Lung (tissue), 17 donors: ENCODE measurements at places on chromosomes 12 and 14. TPM values are rescaled to one million over a fixed set of nuclear protein-coding genes. Genes with fewer than 3 reads are reported as not detected.
A peak's percentile ranks its signal among the peaks of the same experiment; 100 is the strongest.

LRTM2 gene
- total RNA-seq = not detected

CYP46A1 gene
- 2.5 TPM for total RNA-seq

ALDH1L2 gene
- total RNA-seq = 28.4 TPM

OR6C2 gene
- total RNA-seq = not detected

MYH6 gene
- total RNA-seq = 7.1 TPM

MYL2 gene
- total RNA-seq = not detected

PSME2 gene
- total RNA-seq = 89.1 TPM

SERPINA6 gene
- 0.34 TPM for total RNA-seq

NKX2-8 gene
- total RNA-seq = 1.3 TPM

ASB2 gene
- total RNA-seq = 2.3 TPM

TAS2R10 gene
- 0.80 TPM for total RNA-seq

PLXNC1 gene
- total RNA-seq = 26.5 TPM

TDRD9 gene
- total RNA-seq = 2.3 TPM

HOXC12 gene
- not detected for total RNA-seq

SPX gene
- 24.0 TPM for total RNA-seq

ORAI1 gene
- 33.7 TPM for total RNA-seq

GRCh38 chr14:92635896-92636295 is 112.5 kb downstream of the LGMN start:
- H3K36me3 ChIP-seq = peaks cover 3% of the 10 kb centered on the region
- H3K4me1 ChIP-seq = peaks cover 7% of the 10 kb centered on the region
- H3K27me3 ChIP-seq = no peaks in the 10 kb centered on the region
- no peak overlapping the region for H3K4me3 ChIP-seq
- DNase-seq = no peak
- no peak overlapping the region for H3K27ac ChIP-seq

DNA sequence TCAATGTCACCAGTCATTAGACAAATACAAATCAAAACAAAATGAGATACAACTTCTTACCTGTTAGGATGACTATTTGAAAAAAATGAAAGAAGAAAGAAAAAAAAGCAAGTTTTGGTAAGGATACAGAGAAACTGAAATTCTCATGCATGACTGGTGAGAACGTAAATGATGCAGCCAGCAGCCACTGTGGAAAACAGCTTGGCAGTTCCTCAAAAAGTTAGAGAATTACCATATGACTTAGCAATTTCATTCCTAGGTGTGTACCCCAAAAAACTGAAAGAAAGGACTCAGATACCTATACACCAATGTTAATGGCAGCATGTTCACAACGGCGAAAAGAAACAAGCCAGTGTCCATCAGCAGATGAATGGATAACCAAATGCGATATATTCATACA is 26.6 kb downstream of the NINJ2 start:
- DNase-seq = no peak
- H3K27me3 ChIP-seq = no peaks in the 10 kb centered on the region
- H3K4me1 ChIP-seq = peaks cover 5% of the 10 kb centered on the region
- no peak overlapping the region for H3K4me3 ChIP-seq

GRCh38 chr14:57987596-57988300 is 121.9 kb upstream of the SLC35F4 start:
- H3K27ac ChIP-seq = no peak overlapping the region
- DNase-seq = peak; percentile 27
- no peaks in the 10 kb centered on the region for H3K4me1 ChIP-seq
- H3K27me3 ChIP-seq = no peaks in the 10 kb centered on the region
- no peaks in the 10 kb centered on the region for H3K36me3 ChIP-seq

- H3K4me1 ChIP-seq = peaks cover 1% of the 10 kb centered on the region
- no peaks in the 10 kb centered on the region for H3K27me3 ChIP-seq
- DNase-seq = no peak
These were observed 827.0 kb downstream of the AACS start for GRCh38 chr12:125892276-125892675.

GRCh38 chr12:7695566-7696197 is at the start of gene GDF3:
Gene GDF3 (minus strand): TSS chr12:7695775. CDS start chr12:7695728, 47 bp downstream.
- DNase-seq = peak; percentile 70
- H3K27ac ChIP-seq = no peak within 1 kb of the TSS
- H3K36me3 ChIP-seq = no peaks in the 10 kb centered on the region
- H3K27me3 ChIP-seq = no peaks in the 10 kb centered on the region
- no peak within 1 kb of the TSS for H3K4me3 ChIP-seq

DNA sequence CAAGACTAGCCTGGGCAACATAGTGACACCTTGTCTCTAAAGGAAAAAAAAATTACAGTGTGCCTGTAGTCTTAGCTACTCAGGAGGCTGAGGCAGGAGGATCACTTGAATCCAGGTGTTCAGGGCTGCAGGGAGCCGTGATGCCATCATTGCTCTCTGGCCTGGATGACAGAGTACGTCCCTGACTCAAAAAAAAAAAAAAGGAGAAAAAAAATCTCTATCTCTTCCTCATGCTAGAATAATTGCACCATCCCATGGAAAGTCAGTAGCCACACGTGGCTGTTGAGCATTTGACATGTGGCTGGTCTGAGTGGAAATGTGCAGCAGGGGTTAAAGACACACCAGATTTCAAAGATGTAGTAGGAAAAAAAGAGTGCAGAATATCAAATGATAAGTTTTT is 3.8 kb downstream of the RILPL1 start:
- H3K4me3 ChIP-seq = no peak overlapping the region
- H3K36me3 ChIP-seq = peaks cover 1% of the 10 kb centered on the region
- no peak overlapping the region for H3K27ac ChIP-seq

- H3K4me3 ChIP-seq = no peak overlapping the region
- H3K4me1 ChIP-seq = no peaks in the 10 kb centered on the region
- H3K27ac ChIP-seq = no peak overlapping the region
- no peak for DNase-seq
- no peaks in the 10 kb centered on the region for H3K27me3 ChIP-seq
These were observed 135.1 kb downstream of the SNAPC1 start for GRCh38 chr14:61897300-61897699.

DNA sequence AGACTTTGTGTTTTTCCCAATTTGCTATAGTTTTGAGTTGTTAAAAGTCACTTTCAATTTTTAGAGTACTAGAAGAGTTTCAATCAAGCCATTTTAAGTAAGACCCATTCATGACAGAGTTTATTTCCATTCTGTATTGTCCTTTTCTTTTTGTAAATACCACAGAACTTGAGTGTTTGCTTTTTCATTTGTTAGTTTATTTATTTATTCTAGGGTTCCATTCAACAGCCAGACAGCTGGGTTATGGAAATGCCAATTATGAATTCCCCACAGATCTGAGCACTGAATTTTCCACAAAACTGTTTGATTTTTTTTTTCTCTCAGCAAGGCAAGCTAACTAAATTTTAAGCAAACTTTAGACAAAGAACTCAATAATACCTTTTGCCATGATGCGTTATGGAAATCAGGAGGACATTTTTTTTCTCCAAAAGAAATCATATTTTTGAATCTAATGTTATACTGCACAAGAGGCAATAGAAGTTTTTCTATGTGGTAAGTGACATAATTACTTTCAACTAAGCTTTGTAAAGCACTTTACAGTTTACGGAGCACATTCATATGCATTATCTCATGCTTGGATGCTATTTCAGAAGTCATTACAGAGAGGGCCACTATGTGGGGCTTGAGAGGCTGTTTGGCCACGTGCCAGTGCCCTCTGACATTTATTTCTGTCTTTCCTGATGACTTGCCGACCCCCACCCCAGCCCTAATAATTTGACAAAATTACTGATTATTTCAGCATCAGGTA is 181.5 kb downstream of the VRK1 start:
- no peaks in the 10 kb centered on the region for H3K27me3 ChIP-seq
- H3K4me3 ChIP-seq = no peak overlapping the region
- no peaks in the 10 kb centered on the region for H3K36me3 ChIP-seq

DNA sequence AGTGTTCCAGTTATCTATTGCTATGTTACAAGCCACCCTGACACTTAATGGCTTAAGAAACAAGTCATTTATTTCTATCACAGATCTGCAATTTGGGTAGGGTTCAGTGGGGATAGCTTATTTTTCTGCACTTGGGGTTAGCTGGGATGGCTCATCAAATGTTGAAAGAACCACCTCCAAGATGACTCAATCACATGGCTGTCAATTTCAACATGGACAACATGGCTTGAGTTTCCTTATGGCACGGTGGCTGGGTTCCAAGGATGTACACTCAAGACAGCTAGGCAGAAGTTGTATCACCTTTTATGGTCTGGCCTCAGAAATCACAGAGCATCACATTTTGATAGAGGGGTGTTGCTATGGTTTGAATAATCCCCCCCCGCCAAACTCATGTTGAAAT is 24.5 kb upstream of the IGF1 start:
- H3K4me1 ChIP-seq = no peaks in the 10 kb centered on the region
- DNase-seq = no peak
- H3K36me3 ChIP-seq = no peaks in the 10 kb centered on the region
- no peaks in the 10 kb centered on the region for H3K27me3 ChIP-seq
- no peak overlapping the region for H3K4me3 ChIP-seq

- no peaks in the 10 kb centered on the region for H3K27me3 ChIP-seq
- H3K4me1 ChIP-seq = no peaks in the 10 kb centered on the region
- H3K4me3 ChIP-seq = no peak overlapping the region
- no peak overlapping the region for H3K27ac ChIP-seq
- DNase-seq = no peak
- H3K36me3 ChIP-seq = no peaks in the 10 kb centered on the region
These were observed 446.4 kb downstream of the EGLN3 start for GRCh38 chr14:33504246-33505099.

GRCh38 chr12:85309125-85309566 is 29.1 kb downstream of the ALX1 start:
- H3K4me1 ChIP-seq = peaks cover 7% of the 10 kb centered on the region
- DNase-seq = peak; percentile 15
- peaks cover 8% of the 10 kb centered on the region for H3K27me3 ChIP-seq
- no peaks in the 10 kb centered on the region for H3K36me3 ChIP-seq
- no peak overlapping the region for H3K4me3 ChIP-seq
- no peak overlapping the region for H3K27ac ChIP-seq

- no peaks in the 10 kb centered on the region for H3K4me1 ChIP-seq
- DNase-seq = no peak
- no peaks in the 10 kb centered on the region for H3K36me3 ChIP-seq
- H3K27ac ChIP-seq = no peak overlapping the region
- no peak overlapping the region for H3K4me3 ChIP-seq
These were observed 702.9 kb downstream of the TRHDE start for GRCh38 chr12:72974954-72975555.

- H3K36me3 ChIP-seq = no peaks in the 10 kb centered on the region
- H3K4me3 ChIP-seq = no peak overlapping the region
- no peaks in the 10 kb centered on the region for H3K4me1 ChIP-seq
These were observed 14.0 kb upstream of the KLRD1 start for GRCh38 chr12:10293570-10294227.

GRCh38 chr12:13347241-13348043 is 150.9 kb downstream of the EMP1 start:
- no peak overlapping the region for H3K4me3 ChIP-seq
- no peak for DNase-seq

GRCh38 chr12:3838076-3838475 is 35.1 kb downstream of the PARP11 start:
- no peak overlapping the region for H3K27ac ChIP-seq
- peaks cover 3% of the 10 kb centered on the region for H3K27me3 ChIP-seq
- no peaks in the 10 kb centered on the region for H3K4me1 ChIP-seq
- no peak for DNase-seq
- H3K36me3 ChIP-seq = peaks cover 2% of the 10 kb centered on the region

- no peaks in the 10 kb centered on the region for H3K36me3 ChIP-seq
- H3K4me3 ChIP-seq = no peak overlapping the region
- no peaks in the 10 kb centered on the region for H3K27me3 ChIP-seq
- no peak for DNase-seq
These were observed 40.0 kb upstream of the DAAM1 start for GRCh38 chr14:59148334-59148900.

- H3K4me3 ChIP-seq = no peak overlapping the region
- no peak overlapping the region for H3K27ac ChIP-seq
- peak; percentile 98 for DNase-seq
- no peaks in the 10 kb centered on the region for H3K27me3 ChIP-seq
These were observed 450.8 kb downstream of the RAD51B start for GRCh38 chr14:68270342-68270741.

GRCh38 chr14:28344381-28344780 is 422.2 kb upstream of the FOXG1 start:
- H3K27me3 ChIP-seq = no peaks in the 10 kb centered on the region
- H3K27ac ChIP-seq = no peak overlapping the region
- H3K36me3 ChIP-seq = no peaks in the 10 kb centered on the region

- H3K27me3 ChIP-seq = peaks cover 40% of the 10 kb centered on the region
- peak; percentile 67 for DNase-seq
- H3K36me3 ChIP-seq = no peaks in the 10 kb centered on the region
- peak overlapping the region; percentile 38 for H3K4me3 ChIP-seq
- H3K4me1 ChIP-seq = no peaks in the 10 kb centered on the region
These were observed 165.8 kb downstream of the MON2 start for GRCh38 chr12:62632411-62632918.

DNA sequence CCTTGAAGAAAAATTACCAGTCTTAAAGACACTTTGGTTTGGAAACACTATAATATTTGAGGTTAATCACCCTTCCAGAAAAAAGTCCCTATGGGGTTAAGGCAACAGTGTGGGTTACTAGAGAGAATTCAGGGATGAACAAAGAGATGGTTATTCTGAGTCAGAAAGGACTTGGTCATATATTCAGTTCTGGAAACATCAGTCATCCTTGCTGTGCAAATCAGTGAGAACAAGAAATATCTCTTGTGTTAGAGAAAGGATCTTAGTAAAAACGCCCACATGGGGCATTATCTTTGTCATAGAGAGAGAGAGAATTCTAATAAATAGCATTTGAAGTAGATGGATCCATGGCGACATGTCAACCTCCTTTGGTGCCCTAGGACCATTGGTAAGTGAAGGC is 59.4 kb upstream of the E2F7 start:
- no peak for DNase-seq
- H3K4me3 ChIP-seq = no peak overlapping the region
- no peaks in the 10 kb centered on the region for H3K36me3 ChIP-seq
- H3K27me3 ChIP-seq = no peaks in the 10 kb centered on the region

- H3K36me3 ChIP-seq = no peaks in the 10 kb centered on the region
- DNase-seq = no peak
- H3K4me3 ChIP-seq = no peak overlapping the region
- H3K27ac ChIP-seq = no peak overlapping the region
These were observed 144.7 kb upstream of the BTG1 start for GRCh38 chr12:92290350-92290695.

DNA sequence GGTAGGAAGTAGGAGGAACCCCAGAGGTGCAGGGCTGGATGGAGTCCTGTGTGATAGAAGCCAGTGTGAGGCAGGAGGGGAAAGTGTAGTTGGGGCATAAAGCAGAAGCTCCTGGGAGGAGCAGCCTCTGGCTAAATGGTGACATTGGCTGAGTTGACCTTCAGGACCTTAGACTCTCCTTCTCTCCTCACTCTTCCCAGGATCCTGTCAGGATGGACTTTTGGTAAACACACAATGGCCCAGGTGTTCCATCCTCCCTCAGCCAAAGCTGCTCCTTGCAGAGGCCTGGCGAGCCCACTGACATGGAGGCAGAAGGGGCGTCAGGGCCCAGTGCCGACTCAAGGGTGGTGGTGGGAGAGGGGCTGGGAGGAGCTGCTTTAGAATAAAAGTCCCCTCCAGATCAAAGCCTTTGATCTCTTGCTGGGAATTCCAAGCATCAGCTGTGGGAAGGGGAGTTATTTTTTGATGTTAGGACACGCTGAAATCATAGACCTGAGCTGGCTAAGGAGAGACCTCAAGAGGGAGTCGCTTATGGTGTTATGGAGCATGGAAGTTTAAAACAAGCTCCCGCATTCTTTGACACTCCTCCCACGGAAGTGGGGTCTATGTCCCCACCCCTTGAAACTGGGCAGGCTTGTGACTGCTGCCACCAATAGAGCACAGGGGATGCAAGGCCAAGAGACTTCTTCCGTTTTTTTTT is 44.1 kb downstream of the SMIM41 start:
- no peak overlapping the region for H3K27ac ChIP-seq
- H3K4me3 ChIP-seq = no peak overlapping the region
